Cardiac septum (tissue), 1 donor: ENCODE measurements at places on chromosomes 13 and 19.

DNA sequence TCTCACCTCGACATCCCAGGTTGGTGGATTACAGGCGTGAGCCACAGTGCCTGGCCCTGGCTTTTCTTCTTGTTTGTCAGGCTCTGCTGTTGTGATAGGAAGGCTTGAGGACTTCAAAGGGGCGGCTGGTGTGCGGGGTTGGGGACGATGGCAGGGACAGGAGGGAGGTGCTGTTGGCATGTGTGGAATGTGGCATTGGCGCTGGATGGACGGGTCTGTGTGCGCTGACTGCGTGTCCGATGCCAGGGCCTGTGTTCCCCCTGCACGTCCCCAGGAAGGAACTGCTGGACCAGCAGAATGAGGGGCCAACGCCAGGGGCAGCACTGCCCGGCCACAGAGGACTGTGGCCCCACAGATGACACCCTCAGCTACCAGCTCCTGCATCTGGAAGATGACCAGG, 12.7 kb upstream of the PTBP1 start:
- DNase-seq, result no peak

GRCh38 chr19:54444737-54445136, 4.3 kb upstream of the LENG8 start:
- no peak for DNase-seq

DNA sequence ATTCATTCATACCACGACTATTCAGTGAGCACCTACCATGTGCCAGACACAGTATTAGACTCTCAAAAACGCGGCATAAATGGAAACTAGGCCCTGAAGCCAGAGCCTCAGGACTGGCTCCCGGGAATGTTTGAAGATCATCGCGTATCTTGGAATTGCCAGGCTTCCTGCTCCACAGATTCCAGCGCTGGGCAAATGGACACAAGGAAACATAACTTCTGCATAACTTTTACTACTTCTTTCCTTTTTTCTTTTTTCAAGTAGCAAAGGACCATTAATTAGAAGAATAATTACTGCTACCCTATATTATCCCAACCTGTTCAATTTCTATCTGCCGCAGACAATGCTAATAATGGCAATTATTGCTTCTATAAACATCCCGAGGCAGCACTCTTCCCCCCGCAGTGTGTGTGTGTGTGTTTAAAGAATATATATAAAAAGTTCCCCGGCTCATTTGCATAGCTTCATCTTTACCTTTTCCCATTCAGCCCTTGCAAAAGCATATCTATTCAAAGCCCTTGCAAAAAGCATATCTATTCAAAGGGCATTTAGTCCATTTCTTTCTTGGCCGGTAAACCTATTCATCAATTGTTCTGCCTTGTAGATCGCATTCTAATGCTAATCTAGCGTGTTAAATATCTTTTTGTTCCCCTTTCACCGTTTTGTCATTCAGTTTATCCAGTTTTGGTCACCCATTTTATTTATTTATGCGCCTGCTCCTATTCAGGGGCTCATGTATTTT, 6.1 kb downstream of the SOX21 start:
- DNase-seq, result no peak

DNA sequence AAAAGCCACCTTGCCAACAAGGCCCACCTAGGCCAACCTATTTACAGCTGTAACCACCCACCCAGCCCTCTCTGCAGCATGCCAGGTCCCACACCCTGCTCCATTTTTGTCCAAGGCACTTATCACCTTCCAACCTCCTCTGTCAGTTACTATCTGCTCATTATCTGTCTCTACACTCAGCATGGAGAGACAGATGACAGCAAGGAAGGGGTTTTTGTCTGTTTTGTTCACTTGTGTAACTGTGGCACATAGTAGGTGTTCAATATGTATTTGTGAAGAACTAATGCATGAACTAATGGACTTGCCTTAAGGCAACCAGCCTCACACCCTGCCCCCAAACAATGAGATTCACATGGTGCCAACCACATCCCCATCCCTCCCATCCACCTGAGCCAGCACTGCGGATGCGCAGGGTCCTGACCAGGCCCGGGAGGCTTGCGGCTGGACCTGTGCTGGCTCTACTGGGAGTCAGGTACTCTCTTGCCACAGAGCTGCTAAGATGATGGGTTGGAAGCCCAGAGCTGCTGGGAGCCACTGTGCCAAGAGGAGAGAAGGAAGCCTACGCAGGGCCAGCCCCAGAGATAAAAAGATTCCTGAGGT, 17.3 kb downstream of the DEDD2 start:
- DNase-seq, result no peak

GRCh38 chr13:77339408-77339807, 12.5 kb upstream of the MYCBP2 start:
- DNase-seq, result no peak

GRCh38 chr19:58497634-58498170, 14.1 kb downstream of the SLC27A5 start:
- peak; percentile 72 for DNase-seq

- DNase-seq, result peak; percentile 91
Measured at GRCh38 chr13:76879203-76879882, 6.9 kb downstream of the KCTD12 start.

DNA sequence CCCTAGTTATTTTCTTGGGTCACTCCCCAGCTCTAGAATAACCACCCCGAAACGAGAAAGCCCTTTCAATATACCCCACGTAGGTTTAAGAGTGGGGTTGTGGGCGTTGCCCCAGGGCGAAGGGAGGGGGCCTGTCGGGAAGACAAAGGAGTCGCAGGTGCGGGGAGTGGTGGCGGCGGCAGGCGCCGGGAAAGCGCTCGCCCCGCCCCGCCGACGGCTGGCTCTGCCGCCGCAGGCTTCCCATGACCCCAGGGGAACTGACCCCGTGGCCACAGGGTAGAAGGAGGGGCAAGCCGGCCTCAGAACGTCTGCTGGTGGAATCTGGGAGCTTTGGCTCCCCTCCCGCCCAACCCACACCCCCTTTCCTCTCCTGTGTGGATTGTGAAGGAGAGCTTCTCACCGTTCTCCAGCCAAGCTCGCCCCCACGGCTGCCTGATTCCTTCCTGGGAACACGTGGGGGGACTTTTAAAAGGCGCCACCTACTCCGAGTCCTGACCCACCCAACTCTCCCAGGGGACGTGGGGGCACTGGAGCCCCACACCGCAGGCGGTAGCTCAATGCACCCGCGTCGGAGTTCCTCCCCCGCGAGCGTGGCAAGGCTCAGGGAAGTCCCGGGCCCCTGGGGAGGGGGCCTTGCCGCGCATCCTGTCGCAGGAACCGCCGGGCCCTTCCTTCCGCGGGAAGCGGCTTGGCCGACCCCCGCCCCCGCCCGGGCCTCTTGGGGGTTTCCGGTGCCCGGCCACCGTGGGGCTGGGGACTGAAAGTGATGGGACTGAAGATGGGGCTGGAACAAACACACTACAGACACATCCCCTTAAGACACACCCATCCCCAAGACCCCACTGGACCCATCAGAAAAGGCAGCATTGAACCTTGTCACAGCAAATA, 5.5 kb downstream of the IER2 start:
- peak; percentile 94 for DNase-seq

DNA sequence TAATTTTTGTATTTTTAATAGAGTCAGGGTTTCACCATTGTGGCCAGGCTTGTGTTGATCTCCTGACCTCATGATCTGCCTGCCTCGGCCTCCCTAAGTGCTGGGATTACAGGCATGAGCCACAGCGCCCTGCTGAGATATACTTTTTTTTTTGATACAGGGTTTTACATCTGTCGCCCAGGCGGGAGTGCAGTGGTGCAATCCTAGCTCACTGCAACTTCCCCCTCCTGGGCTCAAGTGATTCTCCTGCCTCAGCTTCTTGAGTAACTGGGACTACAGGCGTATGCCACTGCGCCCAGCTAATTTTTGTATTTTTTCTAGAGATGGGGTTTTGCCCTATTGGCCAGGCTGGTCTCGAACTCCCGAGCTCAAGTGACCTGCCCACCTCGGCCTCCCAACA, 2.0 kb downstream of the COLGALT1 start:
- no peak for DNase-seq

DNA sequence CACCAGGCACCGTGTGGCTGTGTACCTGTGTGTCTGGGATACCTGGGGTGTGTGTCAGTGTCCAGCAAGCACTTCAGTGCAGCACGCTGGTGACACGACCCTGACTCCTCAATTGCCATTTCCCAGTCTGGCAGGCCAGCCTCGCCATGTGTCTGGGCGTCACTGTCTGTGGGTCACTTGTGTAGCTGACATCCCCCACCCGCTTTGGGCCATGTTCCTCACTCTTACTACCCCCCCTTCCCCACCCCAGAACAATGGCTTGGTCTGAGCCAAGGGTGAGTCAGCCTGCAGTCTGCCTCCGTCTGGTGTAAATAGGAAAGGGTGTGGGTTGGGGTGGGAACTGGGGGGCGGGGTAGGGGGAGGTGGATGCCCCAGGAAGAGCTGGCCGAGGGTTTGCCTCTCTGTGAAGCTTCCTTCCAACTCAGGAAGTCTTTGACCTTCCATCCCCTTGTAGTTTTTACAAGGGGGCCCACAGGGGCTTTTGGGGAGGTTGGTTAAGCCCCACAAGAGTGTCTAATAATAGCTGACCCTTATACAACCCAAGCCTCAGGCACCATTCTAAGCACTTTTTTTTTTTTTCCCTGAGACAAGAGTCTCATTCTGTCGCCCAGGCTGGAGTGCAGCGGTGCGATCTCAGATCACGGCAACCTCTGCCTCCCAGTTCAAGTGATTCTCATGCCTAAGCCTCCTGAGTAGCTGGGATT, 17.6 kb downstream of the NOVA2 start:
- peak; percentile 82 for DNase-seq

DNA sequence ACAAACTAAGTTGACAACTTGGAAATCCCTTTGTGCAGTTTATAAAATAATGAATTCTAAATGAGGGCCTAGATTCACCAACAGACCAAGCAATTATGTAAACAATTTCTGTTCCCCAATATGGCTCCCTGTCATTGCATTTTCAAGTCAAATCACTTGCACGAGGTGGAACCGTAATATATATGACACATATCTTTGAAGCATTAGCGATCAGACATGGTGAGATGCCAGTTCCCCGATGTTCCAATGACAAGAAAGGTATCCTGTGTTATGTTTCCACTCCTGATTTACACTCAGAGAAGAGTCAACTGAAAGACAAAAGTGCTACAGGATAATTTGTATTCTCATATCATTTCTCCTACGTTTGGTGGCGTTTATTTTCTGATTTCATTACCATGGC, 108.5 kb upstream of the TDRD3 start:
- no peak for DNase-seq

GRCh38 chr13:101989798-101990350, 412.0 kb downstream of the FGF14 start:
- DNase-seq, result no peak

DNA sequence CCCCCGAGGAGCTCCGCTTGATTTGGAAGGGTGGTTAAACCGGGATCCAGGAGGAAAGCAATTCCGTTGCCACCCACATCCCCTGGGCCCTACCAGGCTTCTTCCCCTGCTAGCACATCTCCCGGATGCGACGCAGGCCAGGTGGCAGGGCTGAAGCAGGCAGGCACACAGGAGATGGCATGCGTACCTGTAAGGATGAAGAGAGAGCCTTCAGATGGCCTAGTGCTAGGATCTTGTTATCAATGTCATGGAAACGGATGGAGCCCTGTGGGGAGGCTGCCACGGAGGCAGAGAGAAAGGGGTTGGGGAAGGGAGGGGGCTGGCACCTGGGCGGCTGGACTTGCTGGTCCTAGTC, 8.5 kb upstream of the SOX1 start:
- no peak for DNase-seq

DNA sequence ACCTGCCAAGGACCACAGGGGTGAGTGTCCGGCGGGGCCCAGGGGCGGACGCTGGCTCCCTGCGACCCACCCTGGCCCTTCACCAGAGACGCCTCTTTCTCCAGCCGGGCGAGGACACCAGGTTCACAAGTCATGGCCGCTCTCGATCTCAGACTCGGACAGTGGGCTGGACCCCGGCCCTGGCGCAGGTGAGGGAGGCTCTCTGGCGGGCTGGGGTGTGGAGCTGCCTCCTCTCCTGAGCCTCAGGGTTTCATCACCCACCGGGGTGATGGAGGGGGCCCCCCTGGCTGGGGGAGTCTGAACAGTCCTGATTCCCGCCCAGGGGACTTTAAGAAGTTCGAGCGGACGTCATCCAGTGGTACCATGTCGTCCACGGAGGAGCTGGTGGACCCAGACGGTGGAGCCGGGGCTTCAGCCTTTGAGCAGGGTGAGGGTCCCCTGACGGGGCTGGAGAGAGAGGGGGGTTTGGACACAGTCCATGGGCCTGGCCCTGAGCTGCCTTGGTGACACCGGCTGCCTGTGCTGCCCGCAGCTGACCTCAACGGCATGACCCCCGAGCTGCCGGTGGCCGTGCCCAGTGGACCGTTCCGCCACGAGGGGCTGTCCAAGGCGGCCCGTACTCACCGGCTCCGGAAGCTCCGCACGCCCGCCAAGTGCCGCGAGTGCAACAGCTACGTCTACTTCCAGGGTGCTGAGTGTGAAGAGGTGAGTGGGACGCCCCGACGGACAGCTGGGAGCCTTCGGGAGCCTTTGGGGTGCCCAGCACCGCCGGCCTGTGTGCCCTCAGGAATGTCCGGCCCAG, 13.6 kb downstream of the ARHGAP45 start:
- no peak for DNase-seq

GRCh38 chr19:57320180-57321084, at the start of gene ZNF543:
TSS of gene ZNF543 (plus strand) at chr19:57320472. CDS start at chr19:57320854, 382 bp downstream.
- DNase-seq, result peak; percentile 97

GRCh38 chr13:42574435-42575311, 721 bp downstream of the TNFSF11 start:
- DNase-seq, result no peak

- DNase-seq, result no peak
Measured at GRCh38 chr13:51728275-51728673, 75.7 kb downstream of the DHRS12 start.

DNA sequence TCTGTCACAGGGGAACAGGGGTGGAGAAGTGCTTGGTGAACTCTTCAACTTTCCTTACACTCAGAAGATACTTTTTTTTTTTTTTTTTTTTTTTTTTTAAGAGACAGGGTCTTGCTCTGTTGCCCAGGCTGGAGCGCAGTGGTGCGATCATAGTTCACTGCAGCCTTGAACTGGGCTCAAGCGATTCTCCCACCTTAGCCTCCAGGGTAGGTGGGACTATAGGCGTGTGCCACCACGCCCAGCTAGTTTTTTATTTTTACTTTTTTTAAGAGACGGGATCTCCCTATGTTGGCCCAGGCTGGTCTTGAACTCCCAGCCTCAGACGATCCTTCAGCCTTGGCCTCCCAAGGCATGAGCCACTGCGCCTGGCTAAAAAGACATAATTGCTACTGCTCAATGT, 11.5 kb downstream of the CEBPG start:
- peak; percentile 10 for DNase-seq

GRCh38 chr13:111611651-111612050, 291.2 kb downstream of the TEX29 start:
- DNase-seq, result no peak

- DNase-seq, result no peak
Measured at GRCh38 chr19:18431351-18432197, 6.4 kb downstream of the ISYNA1 start.
